Vagina (tissue), 2 donors: ENCODE measurements at places on chromosomes 3 and 15. TPM values are rescaled to one million over a fixed set of nuclear protein-coding genes. Genes with fewer than 3 reads are reported as not detected.
A peak's percentile ranks its signal among the peaks of the same experiment; 100 is the strongest.

DNA sequence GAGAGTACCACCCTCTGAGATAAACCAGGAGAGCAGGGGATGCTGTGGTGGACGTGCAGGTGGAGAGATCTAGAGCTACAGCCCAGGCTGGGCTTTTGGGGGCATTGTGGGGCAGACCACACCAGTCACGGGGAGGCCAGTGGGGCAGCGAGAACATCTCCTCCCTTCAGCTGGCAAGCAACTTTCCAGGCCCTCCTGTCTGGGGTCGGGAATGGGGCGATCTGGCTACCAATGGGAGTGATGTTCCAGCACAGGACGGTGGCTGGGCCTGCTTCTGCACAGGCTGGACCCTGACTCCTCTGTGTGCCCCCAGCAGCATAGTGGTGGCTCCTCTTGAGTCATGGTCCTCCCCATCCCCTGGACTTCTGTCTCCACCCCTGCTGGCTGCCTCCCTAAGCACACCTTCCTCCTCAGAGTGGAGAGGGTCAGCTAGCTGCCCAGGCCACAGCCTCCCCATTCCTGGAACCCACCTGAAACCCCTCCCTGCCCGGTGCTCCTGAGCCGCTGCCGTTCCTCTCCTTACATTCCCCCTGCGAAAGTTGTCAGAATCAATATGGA is 16.1 kb downstream of the IRAK2 start:
- H3K4me3 ChIP-seq, result no peak overlapping the region
- no peaks in the 10 kb centered on the region for H3K36me3 ChIP-seq
- H3K27me3 ChIP-seq, result no peaks in the 10 kb centered on the region
- peaks cover 2% of the 10 kb centered on the region for H3K4me1 ChIP-seq

DNA sequence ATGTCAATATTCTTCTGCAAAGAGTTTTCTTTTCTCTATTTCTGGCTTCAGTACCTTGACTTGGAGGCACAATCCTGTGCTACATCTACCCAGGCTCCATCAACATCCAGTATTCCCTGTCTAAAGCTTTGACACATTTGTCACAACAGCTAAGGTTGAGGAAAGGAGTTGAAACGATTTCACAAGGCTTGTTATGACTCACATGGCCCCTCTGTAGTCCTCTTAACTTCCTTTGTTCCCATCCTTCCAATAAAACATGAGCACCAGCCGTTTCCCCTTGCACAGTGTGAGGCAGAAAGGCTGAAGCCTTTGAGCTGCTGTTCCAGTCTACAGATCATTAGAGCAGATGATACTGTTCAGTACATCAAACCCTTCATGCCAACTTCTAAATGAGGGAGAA is 163.0 kb upstream of the TMCO5A start:
- H3K4me3 ChIP-seq, result no peak overlapping the region
- DNase-seq, result no peak
- H3K36me3 ChIP-seq, result no peaks in the 10 kb centered on the region
- no peaks in the 10 kb centered on the region for H3K27me3 ChIP-seq
- H3K27ac ChIP-seq, result no peak overlapping the region

- H3K27ac ChIP-seq, result no peak overlapping the region
- H3K27me3 ChIP-seq, result no peaks in the 10 kb centered on the region
- H3K36me3 ChIP-seq, result no peaks in the 10 kb centered on the region
- no peak overlapping the region for H3K4me3 ChIP-seq
- no peak for DNase-seq
Measured at GRCh38 chr3:14462738-14463137, 60.3 kb downstream of the SLC6A6 start.

DNA sequence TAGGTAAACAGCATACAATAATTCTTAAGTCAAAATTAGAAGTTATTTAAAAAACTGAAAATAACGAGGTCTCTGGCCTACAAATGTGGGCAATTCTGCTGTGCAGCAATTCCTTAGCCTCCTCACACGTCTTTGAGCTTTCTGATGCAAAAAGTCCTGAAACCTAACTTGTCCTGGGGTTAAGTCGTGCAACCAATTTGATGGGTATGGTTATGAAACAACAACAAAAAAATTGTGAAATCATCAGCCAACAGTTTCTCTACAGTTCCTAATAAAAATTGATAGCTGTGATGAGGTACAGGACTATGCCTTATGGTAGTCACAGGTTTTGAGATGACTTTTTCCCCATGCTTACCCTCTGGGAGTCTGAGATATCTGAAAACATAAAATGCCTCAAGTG is 6.5 kb upstream of the GLB1 start:
- no peak for DNase-seq
- no peaks in the 10 kb centered on the region for H3K36me3 ChIP-seq
- no peaks in the 10 kb centered on the region for H3K27me3 ChIP-seq
- no peaks in the 10 kb centered on the region for H3K4me1 ChIP-seq

GRCh38 chr3:174242311-174243041 is 616.7 kb upstream of the NAALADL2 start:
- H3K36me3 ChIP-seq, result no peaks in the 10 kb centered on the region
- H3K27ac ChIP-seq, result no peak overlapping the region
- DNase-seq, result no peak
- no peaks in the 10 kb centered on the region for H3K27me3 ChIP-seq

The DLEC1 gene
- 0.25 TPM for total RNA-seq

DNA sequence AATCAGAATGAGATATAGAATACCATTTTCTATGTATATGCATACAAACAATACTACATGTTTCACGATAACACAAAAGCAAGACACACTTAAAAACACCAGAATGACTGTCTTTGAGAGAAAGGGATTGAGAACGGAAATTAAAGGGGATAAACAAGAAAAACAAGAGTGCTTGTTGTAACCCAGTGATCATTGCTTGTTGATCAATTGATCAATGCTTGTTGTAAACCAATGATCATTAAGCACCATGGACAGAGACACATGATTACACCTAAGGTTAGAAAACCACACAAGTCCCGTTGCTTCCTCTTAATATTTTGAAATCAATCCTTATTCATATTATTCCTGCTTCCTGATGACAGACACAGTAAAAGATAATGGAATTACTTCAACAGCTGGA is 1.1 kb upstream of the OR4F15 start:
- no peaks in the 10 kb centered on the region for H3K27me3 ChIP-seq
- DNase-seq, result no peak
- H3K4me1 ChIP-seq, result no peaks in the 10 kb centered on the region
- H3K4me3 ChIP-seq, result no peak overlapping the region
- H3K27ac ChIP-seq, result no peak overlapping the region
- H3K36me3 ChIP-seq, result no peaks in the 10 kb centered on the region

- peaks cover 1% of the 10 kb centered on the region for H3K27me3 ChIP-seq
- no peak overlapping the region for H3K27ac ChIP-seq
- no peak for DNase-seq
Measured at GRCh38 chr3:194800002-194800401, 114.3 kb downstream of the FAM43A start.

DNA sequence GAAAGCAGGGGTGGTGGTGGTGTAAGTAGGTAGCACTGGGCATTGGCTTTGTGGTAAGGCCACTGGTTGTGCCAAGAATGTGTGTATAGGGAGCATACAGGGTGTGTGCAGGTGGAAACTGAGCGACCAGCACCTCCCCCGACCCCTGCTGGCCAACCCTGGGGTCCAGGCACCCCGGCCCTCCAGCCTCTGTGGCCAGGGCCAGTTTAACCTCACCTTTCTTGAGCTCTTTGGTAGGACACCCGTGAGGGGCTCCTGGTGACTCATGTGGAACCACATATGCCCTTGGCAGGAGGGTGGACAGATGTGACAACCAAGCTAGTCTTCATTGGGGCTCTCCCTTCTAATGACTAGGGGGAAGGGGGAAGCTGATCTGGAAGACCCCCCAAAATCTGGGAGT is 19.5 kb downstream of the SHF start:
- peaks cover 24% of the 10 kb centered on the region for H3K4me1 ChIP-seq
- peak overlapping the region; percentile 99 for H3K27ac ChIP-seq

The PXYLP1 gene
- 16.7 TPM for total RNA-seq

- no peaks in the 10 kb centered on the region for H3K36me3 ChIP-seq
- no peak overlapping the region for H3K4me3 ChIP-seq
Measured at GRCh38 chr3:153348457-153349107, 186.6 kb downstream of the RAP2B start.

- H3K4me1 ChIP-seq, result peaks cover 18% of the 10 kb centered on the region
- H3K27me3 ChIP-seq, result no peaks in the 10 kb centered on the region
- H3K27ac ChIP-seq, result no peak overlapping the region
- H3K36me3 ChIP-seq, result no peaks in the 10 kb centered on the region
- no peak for DNase-seq
- no peak overlapping the region for H3K4me3 ChIP-seq
Measured at GRCh38 chr3:47579875-47580274, 1.2 kb upstream of the CSPG5 start.

DNA sequence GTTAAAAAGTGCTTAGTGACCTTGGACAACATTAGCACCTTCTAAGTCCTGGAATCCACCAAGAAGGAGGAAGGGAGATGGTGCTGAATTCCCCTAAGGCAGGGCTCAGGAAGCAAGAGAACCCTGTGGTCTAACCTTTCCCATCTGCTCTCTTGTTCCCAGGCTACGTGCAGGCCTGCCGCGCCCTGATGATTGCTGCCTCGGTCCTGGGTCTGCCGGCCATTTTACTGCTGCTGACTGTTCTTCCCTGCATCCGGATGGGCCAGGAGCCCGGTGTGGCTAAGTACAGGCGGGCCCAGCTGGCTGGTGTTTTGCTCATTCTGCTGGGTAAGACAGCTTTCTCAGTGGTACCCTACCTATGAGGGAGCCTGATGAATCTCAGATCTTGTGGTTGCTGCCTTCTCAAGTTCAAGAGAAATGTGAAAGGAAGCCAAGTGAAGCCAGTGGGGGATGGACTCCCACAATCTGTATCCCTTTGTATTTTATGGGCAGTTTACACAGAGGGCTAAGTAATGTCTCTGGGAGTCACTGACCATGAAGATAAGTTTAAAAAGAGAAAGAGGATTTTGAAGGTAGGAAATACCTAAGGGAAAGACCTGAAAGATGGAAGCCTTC is 4.4 kb downstream of the CLDN11 start:
- H3K27me3 ChIP-seq, result no peaks in the 10 kb centered on the region
- no peak overlapping the region for H3K27ac ChIP-seq
- H3K4me3 ChIP-seq, result no peak overlapping the region
- H3K4me1 ChIP-seq, result peaks cover 25% of the 10 kb centered on the region

The C3orf49 gene
- total RNA-seq, result not detected

DNA sequence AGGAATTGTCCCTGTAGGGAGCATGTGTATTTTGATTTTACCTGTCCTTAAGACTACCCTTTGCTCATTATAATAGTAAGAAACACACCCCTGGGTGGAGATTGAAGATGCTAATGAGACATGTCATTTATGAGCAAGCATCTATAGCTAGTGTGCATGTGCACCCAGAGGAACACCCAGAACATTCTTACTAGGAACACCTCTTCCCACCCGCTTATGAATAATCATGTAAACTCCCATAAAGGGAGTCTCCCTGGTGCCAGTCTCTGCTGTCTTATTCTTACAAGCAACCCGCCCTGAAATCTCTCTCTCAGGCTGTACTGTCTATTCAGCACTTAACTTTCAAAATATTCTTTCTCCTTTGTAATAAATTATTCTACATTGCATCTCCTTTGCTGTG is 1227.3 kb downstream of the ROBO1 start:
- H3K4me3 ChIP-seq, result no peak overlapping the region
- H3K27me3 ChIP-seq, result no peaks in the 10 kb centered on the region
- H3K27ac ChIP-seq, result no peak overlapping the region
- DNase-seq, result no peak
- no peaks in the 10 kb centered on the region for H3K36me3 ChIP-seq

The GPR171 gene
- 5.4 TPM for total RNA-seq

DNA sequence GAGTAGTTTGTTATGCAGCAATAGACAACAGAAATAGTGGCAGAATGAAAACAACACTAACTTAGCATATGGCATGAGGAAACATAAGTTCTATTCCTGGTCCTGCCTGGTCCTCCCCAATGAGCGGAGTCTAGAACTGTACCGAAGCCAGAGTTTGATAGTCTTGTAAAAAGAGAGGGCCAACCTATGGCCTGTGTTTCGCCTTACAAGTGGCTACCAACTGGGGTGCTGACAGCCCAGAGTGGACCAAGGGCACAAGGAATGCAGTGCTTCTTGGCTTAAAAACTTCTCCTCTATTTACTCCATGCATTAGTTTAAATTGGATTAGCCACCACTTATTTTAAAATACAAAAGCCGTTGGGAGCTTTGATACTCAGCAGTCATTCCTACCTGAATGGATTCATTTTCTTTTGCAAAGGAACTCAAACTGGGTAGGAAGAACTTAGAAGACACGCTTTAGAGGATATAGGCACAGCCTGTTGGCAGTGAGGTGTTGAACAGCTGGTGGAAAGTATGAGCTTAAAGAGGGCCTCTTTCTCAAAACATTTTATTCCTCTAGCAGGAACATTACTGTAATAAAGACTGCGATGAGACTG is 302.9 kb downstream of the PLCL2 start:
- no peak for DNase-seq
- H3K27ac ChIP-seq, result no peak overlapping the region
- H3K27me3 ChIP-seq, result no peaks in the 10 kb centered on the region
- no peaks in the 10 kb centered on the region for H3K36me3 ChIP-seq
- no peak overlapping the region for H3K4me3 ChIP-seq
- peaks cover 13% of the 10 kb centered on the region for H3K4me1 ChIP-seq

- no peak overlapping the region for H3K4me3 ChIP-seq
- peaks cover 9% of the 10 kb centered on the region for H3K4me1 ChIP-seq
- no peaks in the 10 kb centered on the region for H3K36me3 ChIP-seq
- no peak for DNase-seq
- no peak overlapping the region for H3K27ac ChIP-seq
Measured at GRCh38 chr3:122188737-122189136, 5.3 kb downstream of the CASR start.

GRCh38 chr3:181558870-181559269 is 152.9 kb upstream of the SOX2 start:
- no peak overlapping the region for H3K27ac ChIP-seq
- no peaks in the 10 kb centered on the region for H3K27me3 ChIP-seq
- DNase-seq, result no peak
- H3K4me3 ChIP-seq, result no peak overlapping the region
- no peaks in the 10 kb centered on the region for H3K36me3 ChIP-seq
- no peaks in the 10 kb centered on the region for H3K4me1 ChIP-seq

- no peaks in the 10 kb centered on the region for H3K4me1 ChIP-seq
- H3K4me3 ChIP-seq, result no peak overlapping the region
- H3K36me3 ChIP-seq, result no peaks in the 10 kb centered on the region
- no peak for DNase-seq
Measured at GRCh38 chr15:95574053-95574452, 756.4 kb upstream of the NR2F2 start.

DNA sequence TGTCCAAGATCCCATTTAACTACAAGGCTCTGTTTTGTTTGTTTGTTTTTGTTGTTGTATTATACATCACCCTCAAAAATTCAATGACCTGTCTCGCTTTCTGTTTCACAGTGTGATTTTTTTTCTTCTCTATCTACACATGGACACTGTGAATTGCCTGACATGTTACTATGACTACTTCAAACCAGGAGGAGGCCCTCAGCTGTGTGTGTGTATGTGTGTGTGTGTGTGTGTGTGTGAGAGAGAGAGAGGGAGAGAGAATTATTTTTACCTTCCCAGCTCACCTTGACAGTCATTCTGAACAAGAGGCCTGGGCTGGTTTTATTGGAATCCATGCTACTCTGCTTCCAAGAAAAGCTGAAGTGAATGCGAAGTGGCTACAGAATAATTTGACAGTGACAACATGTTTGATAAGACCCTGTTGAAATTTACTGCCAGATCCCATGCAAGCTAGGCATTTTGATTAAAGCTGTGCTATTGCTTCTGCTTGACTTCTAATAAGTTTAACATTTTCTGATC is 841.4 kb downstream of the NSUN3 start:
- no peaks in the 10 kb centered on the region for H3K4me1 ChIP-seq
- no peaks in the 10 kb centered on the region for H3K36me3 ChIP-seq
- no peak for DNase-seq
- H3K4me3 ChIP-seq, result no peak overlapping the region
- no peak overlapping the region for H3K27ac ChIP-seq

- no peak for DNase-seq
- H3K36me3 ChIP-seq, result no peaks in the 10 kb centered on the region
- H3K27ac ChIP-seq, result no peak overlapping the region
- H3K4me1 ChIP-seq, result peaks cover 28% of the 10 kb centered on the region
- no peak overlapping the region for H3K4me3 ChIP-seq
- H3K27me3 ChIP-seq, result no peaks in the 10 kb centered on the region
Measured at GRCh38 chr3:187183210-187183862, 13.9 kb upstream of the RTP1 start.

The CISH gene
- total RNA-seq, result 21.9 TPM
